ENCODE measurements at places on chromosomes 2 and 18.

GRCh38 chr2:144942516-144943256 lies 422.8 kb upstream of the ZEB2 start:
- peak; percentile 51 for DNase-seq

- DNase-seq: peak; percentile 76
These were observed 27.3 kb downstream of the LAMA3 start for GRCh38 chr18:23716516-23716915.

DNA sequence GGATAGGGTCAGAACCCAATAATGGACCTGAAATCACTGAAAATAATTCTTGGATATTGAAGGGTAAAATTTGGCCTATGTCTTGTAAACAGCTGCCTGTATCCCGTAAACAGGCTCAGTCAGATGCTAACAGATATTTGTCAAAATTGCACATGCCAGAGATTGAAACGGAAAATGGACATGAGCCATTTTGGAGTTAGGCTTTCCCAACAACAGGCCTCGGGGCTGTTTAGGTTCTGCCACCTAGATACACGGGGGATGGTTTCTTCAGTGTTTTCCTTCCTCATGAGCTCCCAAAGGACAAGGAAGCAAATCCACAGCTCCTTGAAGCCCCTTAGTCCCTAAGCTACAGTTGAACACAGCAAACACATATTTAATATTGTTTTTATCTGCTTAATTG lies 204.2 kb upstream of the FOSL2 start:
- no peak for DNase-seq

- DNase-seq: peak; percentile 57
These were observed 2043.3 kb upstream of the PIK3C3 start for GRCh38 chr18:39911716-39912115.

- DNase-seq: peak; percentile 47
These were observed 418.2 kb upstream of the ZEB2 start for GRCh38 chr2:144937910-144938709.

Measured in mammary epithelial cell (primary cell).